ENCODE measurements at places on chromosomes 12 and 14.

DNA sequence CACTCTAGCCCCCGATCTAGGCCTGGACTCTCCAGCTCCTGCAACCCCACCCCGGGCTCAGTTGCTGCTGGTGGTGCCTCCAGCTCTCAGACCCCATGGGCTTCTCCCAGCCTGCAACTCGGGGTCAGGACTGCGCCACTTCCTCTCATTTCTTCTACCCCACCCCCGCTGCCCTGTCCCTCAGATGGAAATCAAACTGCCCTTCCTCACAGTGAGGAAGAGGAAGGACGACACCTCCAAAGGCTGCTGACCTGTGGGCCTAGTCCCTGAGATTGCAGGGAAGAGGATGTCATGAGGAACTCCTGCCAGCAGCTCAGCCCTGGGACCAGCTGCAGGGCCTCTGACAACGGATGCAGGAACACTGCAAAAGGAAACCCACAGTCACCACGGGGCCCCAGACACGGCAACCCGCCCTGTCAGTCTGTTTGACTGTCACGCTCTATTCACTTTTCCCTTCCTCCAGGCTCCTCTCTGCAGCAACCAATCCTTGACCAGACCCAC lies 29.3 kb upstream of the PNMA1 start:
- peak; percentile 40 for DNase-seq

GRCh38 chr12:81095501-81096232 lies 17.8 kb downstream of the ACSS3 start:
- no peak for DNase-seq

DNA sequence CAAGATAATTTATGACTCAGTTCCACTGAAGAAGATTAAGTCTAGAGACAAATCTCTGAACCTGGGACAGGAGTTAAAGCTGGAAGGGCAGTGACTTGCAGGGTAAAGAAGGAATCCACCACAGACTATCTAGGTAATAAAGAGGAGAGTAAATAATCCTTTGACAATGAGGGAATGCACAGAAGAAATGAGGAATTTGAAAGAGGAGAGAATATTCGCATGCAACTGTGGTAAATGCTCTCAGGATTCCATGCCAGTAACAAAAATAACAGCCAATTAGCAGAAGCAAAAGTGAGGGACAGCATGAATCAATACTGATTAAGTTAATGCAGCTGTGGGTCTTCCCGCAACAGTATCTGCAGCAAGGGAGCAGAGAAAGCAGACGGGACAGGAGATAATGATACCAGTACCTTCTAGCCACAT lies 77.0 kb downstream of the KITLG start:
- DNase-seq, result no peak

- no peak for DNase-seq
Observed at GRCh38 chr12:116204169-116204568, 73.3 kb downstream of the MED13L start.

DNA sequence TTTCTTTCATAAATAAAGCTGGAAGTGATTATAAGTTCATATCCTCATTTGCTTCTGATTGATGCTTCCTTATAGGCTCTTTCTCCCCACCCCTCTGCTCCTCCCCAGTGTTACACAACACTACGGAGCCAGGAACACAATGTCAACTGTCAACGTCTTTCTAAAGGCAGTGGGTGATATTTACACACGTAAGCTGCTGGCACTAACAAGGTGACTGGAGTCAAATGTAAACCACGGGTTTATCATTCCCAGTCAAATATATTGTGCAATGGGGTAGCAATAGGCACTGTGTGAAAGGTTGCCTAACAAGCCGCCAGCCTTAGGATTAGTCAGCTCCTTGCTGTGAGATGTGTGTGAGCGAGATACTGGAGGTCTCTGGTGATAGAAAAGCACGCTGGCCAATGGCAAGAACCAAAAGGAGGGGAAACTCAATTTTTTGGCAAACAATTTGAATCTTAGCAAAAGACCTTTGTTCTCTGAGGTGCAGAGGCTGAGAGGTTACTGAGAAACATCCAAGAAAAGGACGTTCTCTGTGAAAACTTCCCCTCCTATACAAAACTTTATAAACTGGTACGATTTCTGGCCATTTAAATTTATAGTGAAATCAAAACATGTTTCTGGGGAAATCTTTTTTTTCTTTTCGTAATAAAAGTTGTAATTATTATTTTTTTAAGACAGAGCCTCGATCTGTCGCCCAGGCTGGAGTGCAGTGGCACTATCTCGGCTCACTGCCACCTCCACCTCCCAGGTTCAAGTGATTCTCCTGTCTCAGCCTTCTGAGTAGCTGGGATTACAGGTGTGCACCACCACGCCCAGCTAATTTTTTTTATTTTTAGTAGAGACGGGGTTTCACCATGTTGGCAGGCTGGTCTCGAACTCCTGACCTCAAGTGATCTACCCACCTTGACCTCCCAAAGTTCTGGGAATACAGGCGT lies 22.3 kb upstream of the HECTD1 start:
- DNase-seq, result no peak

- DNase-seq, result no peak
Observed at GRCh38 chr14:31078766-31079165, 52.6 kb upstream of the STRN3 start.

- DNase-seq, result no peak
Observed at GRCh38 chr12:509500-509899, 49.8 kb downstream of the B4GALNT3 start.

DNA sequence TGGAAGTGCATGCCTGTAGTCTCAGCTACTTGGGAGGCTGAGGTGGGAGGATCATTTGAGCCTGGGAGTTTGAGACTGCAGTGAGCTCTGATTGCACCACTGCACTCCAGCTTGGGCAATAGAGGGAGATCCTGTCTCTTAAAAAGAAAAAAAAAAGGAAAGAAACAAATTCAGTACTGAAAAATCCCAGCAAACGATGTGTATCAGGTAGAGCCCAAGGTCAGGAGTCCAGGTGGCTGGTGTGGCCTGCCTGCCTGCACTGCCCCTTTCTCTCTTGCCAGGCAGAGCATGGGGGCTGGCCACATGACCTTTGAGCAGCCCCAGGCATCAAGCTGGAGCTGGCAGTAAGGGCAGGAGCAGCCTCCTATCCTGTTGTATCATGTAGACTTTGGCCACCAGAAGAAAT lies 31.8 kb downstream of the ELK3 start:
- no peak for DNase-seq

DNA sequence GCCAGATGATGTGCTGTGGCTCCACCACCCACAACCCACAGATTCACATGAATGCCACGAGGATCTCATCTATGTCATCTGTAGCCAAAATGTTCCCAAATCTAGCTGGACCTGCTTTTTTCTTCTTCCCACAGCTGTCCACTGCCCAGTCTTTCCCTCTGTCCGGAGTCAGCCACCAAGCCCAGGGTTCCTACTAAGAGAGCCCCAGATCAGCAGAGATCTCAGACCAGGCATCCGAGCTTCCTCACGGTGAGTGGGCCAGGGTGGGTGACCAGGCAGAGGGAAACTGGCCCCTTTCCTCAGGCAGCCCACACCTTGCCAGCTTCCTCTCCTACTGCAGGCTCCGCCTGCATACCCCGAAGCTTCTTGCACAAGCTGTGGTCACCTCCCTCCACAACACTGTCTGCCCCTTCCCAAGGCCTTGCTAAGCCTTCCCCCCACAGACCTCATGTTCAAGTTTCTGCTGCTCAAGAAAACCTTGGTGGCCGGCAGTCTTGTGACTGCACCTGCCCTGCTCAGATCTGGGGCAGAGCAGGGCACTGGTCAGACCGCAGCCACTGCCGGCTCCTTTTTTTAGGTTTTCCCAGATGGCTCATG lies 81.4 kb downstream of the ACTN1 start:
- no peak for DNase-seq

DNA sequence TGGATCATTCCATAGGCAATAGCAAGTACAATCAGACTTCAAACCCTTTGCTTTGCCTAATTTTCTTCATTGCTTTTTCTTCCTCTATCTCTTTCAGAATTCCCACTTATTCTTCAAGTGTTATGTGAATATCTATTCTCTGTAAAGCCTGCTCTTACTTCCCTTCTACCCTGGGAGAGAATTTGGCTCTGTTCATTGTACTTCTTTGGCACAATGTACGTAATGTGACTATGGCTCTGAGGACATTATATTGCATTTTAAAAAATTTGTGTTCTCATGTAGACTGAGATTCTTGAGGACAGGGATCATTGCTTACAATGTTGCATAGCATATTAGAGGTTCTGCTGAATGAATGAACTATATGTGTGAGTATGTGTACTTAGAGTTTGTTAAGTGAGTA lies 16.9 kb upstream of the PRICKLE1 start:
- no peak for DNase-seq

- no peak for DNase-seq
Observed at GRCh38 chr12:110366321-110367142, 37.0 kb downstream of the ANAPC7 start.

DNA sequence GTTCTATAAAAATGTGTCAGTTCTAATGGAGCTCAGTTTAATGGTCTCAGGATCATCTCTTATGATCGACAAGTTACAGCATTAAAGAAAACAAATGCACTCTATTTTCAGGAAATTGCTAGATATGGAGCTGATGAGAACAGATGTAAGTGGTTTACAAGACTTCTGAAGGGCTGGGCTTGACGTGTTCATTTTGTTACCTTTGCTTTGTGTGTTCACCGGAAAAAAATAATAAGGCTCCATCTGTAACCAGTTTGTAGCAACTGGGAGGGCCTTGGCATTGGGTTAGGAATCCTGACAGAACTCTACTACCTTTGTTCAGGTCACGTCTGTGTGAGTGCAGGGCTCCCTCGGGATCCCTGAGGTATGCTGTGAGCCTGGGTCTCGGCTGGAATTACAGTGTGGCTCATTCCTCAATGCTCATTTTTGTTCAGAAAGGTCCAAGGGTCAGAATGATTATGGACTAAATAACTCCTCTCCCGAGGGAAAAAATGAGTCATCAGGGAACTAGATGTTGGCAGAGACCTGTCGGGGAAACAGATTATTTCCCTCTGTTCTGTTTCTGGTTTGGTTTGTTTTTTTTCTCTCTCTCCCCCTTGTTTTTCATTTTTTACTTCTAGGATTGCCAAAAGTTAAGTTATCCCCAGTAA lies 158.0 kb downstream of the SLC5A8 start:
- DNase-seq, result no peak

DNA sequence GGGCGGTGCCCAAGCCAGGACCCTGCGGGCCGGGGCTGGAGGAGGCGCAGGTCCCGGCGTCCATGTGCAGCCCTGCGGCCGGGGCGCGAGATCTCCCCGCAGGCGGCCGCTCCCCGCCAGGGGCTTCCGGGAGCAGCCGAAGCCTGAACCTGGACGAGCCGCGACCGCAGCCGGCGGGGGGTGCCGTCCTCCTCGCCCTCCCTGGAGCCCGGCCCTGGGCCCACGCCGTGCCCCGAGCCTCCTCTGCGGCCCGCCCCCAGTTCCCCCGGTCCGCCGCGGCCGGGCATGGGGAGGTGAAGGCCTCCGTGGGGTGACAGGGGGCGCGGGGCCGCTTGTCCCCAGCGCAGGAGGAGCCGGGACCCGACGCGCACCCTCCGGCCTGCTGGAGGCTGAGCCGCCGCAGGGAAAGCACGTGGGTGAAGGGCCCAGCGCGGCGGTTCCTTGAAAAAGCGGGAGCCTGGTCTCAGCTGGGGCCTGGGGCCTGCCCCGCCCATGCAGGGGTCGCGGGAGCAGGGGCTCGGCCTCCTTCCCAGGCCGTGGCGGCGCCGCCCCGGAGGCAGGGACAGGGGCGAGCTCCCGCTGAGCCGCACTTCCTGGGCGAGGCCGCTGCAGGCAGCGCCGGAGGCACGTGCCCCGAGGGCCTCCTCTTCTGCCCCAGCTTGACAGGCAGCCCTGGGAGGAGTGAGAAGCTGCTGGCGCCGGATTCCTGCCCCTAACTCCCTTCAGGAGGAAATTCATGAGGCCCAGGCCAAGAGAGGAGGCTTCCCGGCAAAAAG lies 55.6 kb upstream of the PPP2R5C start:
- peak; percentile 43 for DNase-seq

GRCh38 chr12:67546746-67547145 lies 101.8 kb upstream of the DYRK2 start:
- no peak for DNase-seq

DNA sequence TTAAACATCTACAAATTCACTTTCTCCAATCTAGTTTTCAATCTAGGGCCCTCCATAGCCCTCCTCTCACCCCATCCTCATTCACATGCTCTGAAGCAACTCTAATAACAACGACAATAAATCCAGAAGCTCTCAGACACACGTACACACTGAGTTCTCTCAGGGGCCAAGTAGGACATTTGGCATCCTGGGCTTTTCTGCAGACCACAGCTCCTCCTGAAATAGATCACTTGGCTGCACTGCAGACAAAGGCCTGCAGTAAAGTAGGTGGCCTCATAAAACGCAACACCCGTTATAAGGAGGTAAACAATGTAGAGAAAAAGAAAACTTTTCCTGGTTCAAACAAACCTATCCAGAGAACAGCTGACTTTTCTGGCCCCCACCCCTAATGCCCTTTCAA lies 111.2 kb downstream of the TMTC1 start:
- DNase-seq, result no peak

GRCh38 chr12:79063258-79063657 lies 198.7 kb downstream of the SYT1 start:
- no peak for DNase-seq
